Inflammatory macrophage treated with lipopolysaccharide for 1 hour (primary cell): ENCODE measurements at places on chromosomes 7 and 10.

- no peak for DNase-seq
These were observed 57.9 kb upstream of the TMEM72 start for GRCh38 chr10:44853148-44853734.

DNA sequence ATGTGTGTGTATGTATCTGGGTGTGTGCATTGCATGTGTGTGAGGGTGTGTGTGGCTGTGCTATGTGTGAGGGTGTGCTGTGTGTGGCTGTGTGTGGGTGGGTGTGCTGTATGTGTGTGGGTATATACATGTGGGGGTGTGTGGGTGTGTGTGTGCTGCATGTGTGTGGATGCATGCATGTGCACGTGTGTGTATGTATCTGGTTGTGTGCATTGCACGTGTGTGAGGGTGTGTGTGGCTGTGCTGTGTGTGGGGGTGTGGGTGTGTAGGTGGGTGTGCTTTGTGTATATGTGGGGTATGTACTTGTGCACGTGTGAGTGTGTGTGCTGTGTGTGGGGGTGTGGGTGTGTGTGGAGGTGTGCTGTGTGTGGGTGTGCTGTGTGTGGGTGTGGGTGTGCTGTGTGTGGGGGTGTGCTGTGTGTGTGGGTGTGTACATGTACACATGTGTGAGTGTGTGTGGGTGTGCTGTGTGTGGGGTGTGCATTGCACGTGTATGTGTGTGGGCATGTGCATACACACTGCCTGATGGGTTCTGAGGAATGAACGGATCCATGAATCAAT lies 579.8 kb downstream of the PTPRN2 start:
- no peak for DNase-seq

DNA sequence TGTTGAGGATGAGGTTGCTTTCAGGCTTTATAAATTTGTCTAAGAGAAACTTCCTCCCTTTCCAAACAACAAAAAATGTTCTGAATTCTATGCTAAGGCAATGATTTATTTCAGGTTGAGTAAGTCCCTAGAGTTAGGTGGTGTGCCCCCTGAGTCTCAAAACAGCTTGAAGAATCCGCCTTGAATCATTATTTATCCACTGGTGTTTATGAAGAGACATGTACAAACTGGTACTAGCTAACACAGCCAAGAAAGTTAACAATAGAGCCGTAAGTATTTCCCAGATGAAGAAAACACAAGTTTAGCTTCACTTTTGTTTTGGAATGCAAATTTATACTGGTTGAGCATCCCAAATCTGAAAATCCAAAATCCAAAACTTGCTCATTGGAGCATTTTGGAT lies 66.2 kb upstream of the SRPK2 start:
- no peak for DNase-seq

DNA sequence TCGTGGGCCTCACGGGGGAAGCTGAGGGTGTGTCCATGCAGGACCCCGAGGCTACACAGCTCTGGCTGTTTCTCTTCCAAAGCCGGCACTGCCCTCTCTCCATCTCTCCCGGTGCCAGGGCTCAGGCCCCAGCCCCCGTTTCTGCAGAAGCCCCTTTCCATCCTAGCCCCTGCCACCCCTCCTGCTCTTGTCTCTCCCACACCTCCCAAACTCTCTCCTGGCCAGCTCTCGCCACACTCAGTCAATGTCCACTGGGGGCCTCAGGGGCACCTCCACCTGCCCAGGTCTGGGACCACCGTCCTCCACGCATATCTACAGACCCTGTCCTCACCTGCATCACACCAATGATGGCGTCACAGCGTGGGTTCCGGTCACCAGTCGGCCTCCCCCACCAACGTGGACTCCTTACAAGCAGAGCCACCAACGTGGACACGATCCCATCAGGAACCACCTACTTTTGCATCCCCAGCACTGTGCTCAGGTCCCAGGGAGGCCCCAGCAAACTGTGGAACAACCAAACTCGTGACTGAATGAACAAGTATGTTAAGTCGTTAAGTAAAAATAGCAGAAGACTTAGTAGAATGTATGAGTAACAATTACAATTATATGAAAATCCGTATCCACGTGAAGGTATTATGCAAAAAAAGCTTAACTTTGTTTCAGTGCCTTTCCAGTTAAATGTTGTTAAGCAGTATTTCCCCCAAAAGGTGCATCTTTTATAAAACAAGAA lies 38.4 kb downstream of the DIP2C start:
- DNase-seq = no peak

DNA sequence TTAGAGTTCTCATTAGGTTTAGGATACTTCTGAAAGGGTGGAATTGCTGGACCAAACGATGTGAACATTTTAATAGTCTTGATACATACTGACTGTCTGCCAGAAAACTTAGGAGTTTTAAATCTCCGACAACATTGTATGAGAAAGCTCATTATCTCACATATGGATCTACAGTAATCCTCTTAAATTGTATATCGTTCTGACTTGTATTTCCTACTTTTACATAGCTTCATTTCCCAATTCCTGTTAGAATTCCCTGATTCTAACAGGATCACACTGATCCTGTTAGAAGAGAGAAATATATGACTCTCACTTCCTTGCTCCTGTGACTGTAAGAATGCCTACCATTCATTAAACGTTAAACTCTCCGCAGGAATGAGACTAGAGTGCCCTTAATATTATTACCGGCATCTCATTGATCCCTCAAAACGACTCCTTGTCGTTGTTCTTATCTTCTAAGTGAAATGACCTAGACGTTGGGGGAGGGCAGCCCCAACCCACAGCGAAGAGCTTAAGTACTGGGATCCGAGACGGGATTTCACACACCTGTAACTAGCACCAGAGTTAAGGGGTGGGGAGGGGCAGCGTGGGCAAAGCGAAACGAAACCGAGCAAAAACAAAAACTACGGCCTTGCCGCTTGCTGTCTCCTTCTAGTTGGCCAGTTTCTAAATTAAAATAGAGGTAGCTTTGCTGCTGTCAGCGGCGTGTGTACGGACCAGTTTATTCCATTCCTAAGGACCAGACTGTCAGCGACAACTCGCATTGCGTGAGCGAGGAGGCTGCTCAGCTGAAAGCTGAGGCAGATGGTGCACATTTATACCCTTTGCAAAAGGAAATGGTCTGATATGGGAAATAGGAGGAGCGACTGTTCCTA lies 678 bp upstream of the TMEM106B start:
- DNase-seq = no peak

DNA sequence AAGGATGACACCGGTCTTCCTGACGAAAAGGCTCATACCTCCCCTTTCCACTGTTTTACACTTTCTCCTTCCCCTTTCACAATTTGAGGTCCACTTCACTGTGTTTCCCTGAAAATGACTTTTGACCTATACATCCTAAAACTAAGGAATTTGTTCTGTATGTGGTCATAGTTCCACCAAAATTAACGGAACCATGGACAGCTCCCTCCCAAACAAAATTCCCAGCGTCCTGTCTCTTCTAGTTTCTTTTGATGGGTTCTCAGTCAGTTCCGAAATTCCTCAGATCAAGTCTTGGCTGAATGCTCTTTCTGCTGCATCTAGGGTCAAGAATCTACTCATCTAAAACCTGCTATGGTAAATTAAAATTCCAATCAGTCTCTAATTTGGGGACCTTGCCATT lies 1191.9 kb downstream of the CNTNAP2 start:
- DNase-seq = no peak

DNA sequence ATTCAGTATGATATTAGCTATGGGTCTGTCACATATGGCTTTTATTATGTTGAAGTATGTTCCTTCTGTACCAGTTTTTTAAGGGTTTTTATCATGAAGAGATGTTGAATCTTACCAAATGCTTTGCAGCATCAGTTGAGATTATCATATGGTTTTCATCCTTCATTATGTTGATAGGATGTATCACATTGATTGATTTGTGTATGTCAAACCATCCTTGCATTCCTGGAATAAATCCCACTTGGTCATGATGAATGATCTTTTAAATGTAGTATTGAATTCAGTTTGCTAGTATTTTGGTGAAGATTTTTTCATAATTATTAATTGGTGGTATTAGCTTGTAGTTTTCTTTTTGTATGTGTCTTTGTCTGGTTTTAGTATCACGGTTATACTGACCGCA lies 185.9 kb downstream of the MBL2 start:
- no peak for DNase-seq
